ENCODE measurements at places on chromosomes 5 and 9.

DNA sequence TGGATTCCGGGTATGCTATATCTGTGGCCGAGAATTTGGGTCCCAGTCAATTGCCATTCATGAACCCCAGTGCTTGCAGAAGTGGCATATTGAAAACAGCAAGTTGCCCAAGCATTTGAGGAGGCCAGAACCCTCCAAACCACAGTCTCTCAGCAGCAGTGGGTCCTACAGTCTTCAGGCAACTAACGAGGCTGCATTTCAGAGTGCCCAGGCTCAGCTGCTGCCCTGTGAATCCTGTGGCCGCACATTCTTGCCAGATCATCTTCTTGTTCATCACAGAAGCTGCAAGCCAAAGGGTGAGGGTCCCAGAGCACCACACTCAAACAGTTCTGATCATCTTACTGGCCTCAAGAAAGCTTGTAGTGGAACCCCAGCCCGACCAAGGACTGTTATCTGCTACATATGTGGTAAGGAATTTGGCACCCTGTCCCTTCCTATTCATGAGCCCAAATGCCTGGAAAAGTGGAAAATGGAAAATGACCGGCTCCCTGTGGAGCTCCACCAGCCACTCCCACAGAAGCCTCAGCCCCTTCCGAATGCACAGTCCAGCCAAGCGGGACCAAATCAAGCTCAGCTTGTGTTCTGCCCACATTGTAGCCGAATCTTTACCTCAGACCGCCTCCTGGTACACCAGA lies 23.0 kb downstream of the ZNF474 start:
- no peak for DNase-seq

GRCh38 chr9:17594961-17595360 lies 16.1 kb downstream of the SH3GL2 start:
- DNase-seq: no peak

DNA sequence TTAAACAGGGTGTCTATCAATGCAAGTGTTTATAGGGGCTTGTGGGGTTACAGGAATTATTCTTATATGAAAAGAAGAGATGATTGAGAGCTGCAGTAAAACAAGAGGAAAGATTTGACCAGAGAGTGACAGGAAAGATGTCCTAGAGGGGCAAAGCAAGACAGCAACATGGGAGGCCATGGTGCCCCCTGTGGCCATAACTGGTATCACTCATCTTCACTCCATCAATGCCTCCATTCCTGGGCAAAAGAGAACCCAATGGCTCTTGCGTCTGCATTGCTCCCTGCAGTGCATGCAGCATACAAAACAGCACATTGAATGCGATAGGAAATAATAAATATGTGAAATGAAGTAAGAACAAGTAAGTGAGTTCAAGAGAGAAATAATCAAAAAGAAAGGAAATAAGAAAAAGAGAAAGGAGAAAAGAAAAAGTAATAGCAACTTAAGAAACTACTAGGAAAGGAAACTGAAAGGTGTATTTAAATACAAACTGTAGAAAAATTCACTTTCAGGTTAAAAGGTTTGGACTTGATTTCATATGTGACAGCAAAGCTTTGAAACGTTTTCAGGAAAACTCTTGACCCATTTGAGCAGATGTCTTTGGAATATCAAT lies 206.6 kb downstream of the SEMA5A start:
- peak; percentile 7 for DNase-seq

- DNase-seq: no peak
Measured at GRCh38 chr5:74630453-74631066, 10.0 kb downstream of the ENC1 start.

DNA sequence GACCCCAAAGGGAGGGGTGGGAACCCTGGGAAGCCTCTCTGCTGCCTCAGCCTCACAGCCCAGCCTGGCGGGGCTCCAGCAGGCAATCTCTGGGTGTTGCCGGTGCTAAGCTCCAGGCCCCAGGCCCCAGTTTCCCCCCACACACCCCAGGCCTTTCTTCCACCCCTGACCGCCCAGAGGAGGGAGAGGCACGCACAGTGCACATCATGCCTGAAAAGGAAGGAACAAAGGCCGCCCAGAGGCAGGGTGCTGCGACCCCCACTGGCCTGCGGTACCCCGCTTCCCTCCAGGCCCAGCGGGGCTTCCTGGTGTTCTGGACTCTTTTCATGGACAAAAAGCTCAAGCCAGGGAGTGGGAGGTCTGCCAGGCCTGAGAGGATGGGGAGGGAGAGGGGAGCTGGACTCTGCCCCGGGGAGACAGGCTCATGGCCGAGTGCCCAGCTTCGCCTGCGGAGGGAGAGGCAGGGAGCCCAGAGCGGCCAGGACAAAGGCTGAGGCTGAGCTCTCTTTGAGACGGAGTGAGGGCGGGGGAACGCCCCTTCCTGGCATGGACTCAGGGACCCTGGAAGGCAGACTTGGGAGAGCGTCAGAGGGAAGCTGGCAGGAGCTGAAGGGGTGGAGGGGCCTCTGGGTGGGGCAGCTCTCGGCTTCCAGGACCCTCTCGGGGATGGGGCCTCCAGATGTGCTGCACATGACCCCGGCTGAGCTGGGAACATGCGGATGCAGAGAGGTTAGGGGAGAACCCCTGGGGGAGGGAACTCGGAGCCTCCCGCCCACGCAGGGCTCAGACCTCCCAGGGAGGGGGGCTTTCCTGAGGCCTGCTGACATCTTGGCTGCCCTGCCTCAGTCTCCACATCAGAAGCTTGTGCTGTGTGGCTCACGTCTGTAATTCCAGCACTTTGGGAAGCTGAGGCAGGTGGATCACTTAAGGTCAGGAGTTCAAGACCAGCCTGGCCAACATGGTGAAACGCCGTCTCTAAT lies 1.8 kb upstream of the ENTPD2 start:
- DNase-seq: no peak

DNA sequence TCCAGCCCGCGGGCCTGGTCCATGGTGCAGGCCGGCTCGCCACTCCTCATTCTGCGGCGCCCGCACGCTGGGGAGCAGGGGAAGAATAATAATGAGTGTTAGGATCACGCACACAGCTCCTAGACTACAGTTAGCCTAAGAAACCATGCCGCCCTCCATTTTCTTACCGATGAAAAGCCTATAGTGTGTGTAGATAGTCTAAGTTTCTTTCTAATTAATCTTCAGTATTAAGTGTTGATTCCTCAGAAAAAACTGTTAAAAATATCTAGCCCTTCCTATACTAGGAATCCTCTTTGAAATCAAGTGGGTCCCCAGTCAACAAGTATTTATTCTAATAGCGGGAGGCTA lies 9.3 kb downstream of the ZBED3 start:
- DNase-seq: no peak

- no peak for DNase-seq
Measured at GRCh38 chr9:19199012-19199411, 31.5 kb upstream of the DENND4C start.
